T-cell (primary cell): ENCODE measurements at places on chromosomes 12 and 14.

DNA sequence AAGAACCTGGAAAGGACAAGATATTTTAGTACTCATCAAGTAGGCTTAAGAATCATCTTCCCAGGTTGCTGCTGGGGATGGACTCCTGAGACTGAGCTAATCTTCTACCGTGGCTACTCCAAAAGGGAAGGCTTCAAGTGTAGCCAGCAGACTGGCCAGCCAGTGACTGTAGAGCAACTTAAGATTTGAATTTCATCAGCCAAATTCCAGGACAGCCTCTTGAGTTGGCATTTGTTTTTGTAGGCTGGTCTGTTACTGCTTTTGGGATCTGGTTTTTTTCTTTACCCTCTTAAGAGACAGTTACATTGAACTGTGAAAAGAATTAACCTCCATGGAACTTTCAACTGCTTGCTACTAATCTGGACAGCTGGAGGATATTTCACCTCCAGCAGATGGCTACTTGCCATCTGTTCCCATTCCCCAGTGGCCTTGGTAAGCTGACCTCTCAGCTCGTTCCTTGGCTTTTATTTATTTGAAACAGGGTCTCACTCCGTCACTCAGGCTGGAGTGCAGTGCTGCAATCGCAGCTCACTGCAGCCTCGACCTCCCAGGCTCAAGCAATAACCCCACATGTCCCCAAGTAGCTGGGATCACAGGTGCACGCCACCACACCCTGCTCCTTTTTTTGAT is 20.7 kb downstream of the VTI1B start:
- DNase-seq = no peak

GRCh38 chr12:4630262-4630661 is 18.6 kb downstream of the AKAP3 start:
- DNase-seq = no peak

DNA sequence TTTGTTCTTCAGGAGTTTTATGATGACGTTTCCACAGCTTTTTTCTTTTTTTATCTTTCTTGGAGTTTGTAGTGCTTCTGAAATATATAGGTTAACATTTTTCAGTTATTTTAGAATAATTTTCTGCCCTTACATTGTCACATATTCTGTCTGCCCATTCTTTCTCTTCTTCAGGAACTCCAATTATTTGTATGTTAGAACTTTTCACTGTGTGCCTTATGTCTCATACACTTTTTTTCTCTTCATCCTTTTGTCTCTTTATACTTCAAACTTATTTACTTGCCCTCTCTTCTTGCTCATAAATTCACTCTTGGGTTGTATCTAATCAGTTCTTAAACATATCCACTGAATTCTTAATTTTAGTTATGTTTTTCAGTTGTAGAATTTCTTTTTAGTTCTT is 105.3 kb downstream of the ARID2 start:
- DNase-seq = no peak

DNA sequence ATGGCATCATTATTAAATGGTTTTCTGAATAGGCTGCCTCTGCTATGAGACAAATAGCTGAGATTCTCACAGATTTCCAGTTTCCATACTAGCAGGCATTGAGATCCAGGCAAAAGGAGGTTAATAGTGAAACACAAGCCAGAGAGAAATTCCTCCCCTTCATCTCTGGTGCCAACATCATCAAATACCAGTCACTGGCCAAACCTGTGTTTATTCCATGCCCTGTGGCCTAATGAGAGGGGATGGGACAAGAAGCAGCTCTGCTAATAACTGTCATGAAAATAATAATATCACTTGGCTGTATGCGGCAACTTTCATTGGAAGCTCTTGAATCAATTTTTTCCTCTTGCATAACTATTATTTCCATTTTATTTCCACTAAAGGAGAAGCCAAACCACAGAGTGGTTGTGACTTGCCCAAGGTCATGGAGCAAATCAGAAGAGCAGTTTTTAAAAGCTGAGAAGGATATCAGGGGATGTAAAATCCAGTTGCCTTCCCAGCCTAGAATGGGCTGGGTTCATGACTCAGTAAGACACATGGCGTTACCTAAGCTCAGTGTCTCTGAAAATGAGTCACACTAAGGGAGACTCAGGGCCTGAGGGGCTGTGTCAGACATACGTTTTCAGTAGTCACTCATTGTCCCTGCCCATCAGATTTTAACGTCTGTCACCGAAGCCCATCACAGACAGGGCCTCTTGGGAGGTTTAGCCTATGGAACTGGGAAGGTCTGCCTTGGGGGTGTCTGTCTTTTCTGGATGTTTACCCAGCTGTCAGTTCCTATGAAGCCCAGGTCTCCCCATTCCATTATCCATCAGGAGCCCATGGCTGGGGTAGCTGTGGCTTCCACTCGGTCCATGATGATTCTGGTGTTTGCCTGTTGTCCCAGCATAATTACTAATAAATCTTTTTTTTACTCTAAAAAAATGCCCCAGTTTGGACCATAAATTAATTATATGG is 208.8 kb upstream of the EEA1 start:
- DNase-seq = no peak
